SJSA1 (cell line): ENCODE measurements at places on chromosomes 4 and X. TPM values are rescaled to one million over a fixed set of nuclear protein-coding genes. Genes with fewer than 3 reads are reported as not detected.

GRCh38 chrX:72031634-72032033 lies 100.1 kb downstream of the RTL5 start:
- no peaks in the 10 kb centered on the region for H3K27me3 ChIP-seq
- peaks cover 24% of the 10 kb centered on the region for H3K4me1 ChIP-seq
- no peak overlapping the region for H3K27ac ChIP-seq
- no peak overlapping the region for H3K4me3 ChIP-seq

- H3K27ac ChIP-seq: no peak overlapping the region
- H3K4me1 ChIP-seq: no peaks in the 10 kb centered on the region
- DNase-seq: no peak
- H3K4me3 ChIP-seq: no peak overlapping the region
Measured at GRCh38 chrX:714131-714530, 83.5 kb downstream of the SHOX start.

DNA sequence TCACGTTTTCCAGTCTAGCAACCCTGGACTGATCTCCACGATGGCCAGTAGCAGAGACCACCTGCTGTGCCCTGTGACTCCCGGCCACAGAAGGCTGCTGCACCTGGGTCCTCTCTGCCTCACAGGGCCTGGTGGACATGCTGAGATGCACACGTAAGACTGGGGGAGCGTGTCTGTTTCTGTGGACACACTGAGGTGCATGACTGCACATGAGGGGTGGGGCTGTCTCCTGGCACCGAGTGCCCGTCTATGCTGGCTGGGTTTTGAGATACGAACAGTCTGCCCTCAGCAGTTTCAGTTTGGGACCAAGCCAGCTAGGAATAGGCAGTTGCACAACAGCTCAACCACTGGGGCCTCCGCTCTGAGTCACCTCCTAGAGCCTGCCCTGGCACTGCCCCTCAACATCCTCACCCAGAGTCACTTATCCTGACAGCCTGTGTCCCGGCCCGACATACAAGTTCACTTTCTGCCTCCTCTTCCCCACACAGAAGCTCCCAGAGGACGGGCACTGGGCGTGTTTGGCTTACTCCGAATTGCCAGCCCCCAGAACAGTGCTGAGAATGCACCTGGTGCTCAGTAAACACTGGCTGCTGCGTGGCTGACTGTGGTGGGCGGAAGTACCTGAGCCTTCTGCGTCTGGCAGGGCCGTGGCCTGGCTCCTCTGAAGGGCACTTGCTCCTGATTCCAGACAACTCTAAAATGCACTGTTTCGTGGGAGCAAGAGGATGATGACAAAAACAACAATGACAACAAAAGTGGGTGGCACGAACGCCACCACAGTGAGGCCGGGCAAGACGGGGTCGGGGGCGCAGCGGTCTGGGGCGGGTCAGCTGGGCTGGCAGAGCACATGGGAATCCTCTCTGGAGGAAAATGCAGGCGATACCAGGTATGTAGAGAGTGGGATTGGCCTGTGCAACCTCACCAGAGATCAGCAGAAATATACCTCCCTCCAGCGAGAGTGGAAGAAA lies 30.9 kb downstream of the RNF212 start:
- no peak overlapping the region for H3K4me3 ChIP-seq
- H3K27me3 ChIP-seq: no peaks in the 10 kb centered on the region
- no peaks in the 10 kb centered on the region for H3K4me1 ChIP-seq
- no peak overlapping the region for H3K27ac ChIP-seq
- no peaks in the 10 kb centered on the region for H3K36me3 ChIP-seq

DNA sequence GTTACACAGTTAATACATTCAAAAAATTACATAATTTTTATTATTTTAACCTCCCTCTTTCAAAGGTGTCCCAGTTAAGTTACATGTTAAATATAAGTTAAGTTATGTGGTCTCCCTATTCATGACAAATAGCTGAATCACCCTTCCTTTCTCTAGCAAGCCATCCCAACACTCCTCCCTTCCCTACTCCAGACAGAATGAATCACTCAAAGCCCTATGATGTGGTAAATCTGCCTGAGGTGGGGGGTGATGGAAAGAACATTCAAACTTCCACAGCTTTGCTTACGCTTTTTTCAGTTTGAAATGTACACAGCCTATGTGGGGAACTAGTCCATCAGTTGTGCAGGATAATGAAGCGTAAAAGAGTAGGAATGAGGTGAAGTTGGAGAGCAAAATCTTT lies 90.2 kb downstream of the CXCL13 start:
- DNase-seq: peak; percentile 91
- no peaks in the 10 kb centered on the region for H3K36me3 ChIP-seq
- H3K27ac ChIP-seq: peak overlapping the region; percentile 41
- H3K4me3 ChIP-seq: no peak overlapping the region

GRCh38 chrX:35699642-35700041 lies 98.5 kb upstream of the MAGEB16 start:
- no peaks in the 10 kb centered on the region for H3K36me3 ChIP-seq
- DNase-seq: no peak
- H3K4me3 ChIP-seq: no peak overlapping the region
- H3K27me3 ChIP-seq: no peaks in the 10 kb centered on the region

- H3K4me1 ChIP-seq: no peaks in the 10 kb centered on the region
- DNase-seq: no peak
- H3K36me3 ChIP-seq: peaks cover 98% of the 10 kb centered on the region
- H3K27ac ChIP-seq: no peak overlapping the region
- no peaks in the 10 kb centered on the region for H3K27me3 ChIP-seq
Measured at GRCh38 chrX:154360155-154360713, 14.2 kb downstream of the FLNA start.

DNA sequence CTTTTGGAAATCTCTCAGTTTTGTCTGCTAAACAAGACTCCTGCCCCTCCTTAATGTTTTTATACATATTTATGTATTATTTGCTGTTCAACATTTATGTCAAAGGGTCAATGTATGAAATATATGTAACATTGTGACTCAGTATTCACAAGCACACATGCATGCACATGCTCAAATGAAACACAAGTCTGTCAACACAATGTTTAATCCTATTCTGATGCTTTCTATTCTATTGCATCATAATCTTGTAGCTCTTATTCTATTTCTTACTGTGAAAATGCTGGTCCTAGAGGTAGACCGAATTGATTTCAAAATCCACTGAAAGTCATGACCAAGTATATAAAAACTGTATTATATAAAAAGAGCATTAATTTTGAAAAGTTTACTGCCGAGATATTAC lies 1463.3 kb downstream of the C4orf33 start:
- DNase-seq: no peak
- H3K27me3 ChIP-seq: no peaks in the 10 kb centered on the region
- no peaks in the 10 kb centered on the region for H3K4me1 ChIP-seq

Gene SPACA5
- total RNA-seq: not detected in 2 replicates

Gene FGFBP1
- total RNA-seq: not detected in 2 replicates
